H1 (cell line): ENCODE measurements at places on chromosomes 6 and 20. TPM values are rescaled to one million over a fixed set of nuclear protein-coding genes. Genes with fewer than 3 reads are reported as not detected.

The ITPA gene
- total RNA-seq: 80.9 and 94.0 TPM in 2 replicates

The CASS4 gene
- total RNA-seq: not detected in 2 replicates

The HLA-DQA2 gene
- total RNA-seq: not detected in 2 replicates

The OGFR gene
- 25.1 and 25.8 TPM in 2 replicates for total RNA-seq

The C6orf163 gene
- 0.90 and 1.5 TPM in 2 replicates for total RNA-seq

The LGSN gene
- 0.19 TPM in 1 of 2 replicates, not detected in the other for total RNA-seq

The TAB2 gene
- total RNA-seq: 57.4 and 63.0 TPM in 2 replicates

The GABRR1 gene
- total RNA-seq: 0.17 and 0.60 TPM in 2 replicates

The RAET1G gene
- total RNA-seq: not detected in 2 replicates

The MOG gene
- total RNA-seq: 0.31 and 0.86 TPM in 2 replicates

The CUTA gene
- 297 and 315 TPM in 2 replicates for total RNA-seq

The IL17A gene
- not detected in 2 replicates for total RNA-seq

The SLCO4A1 gene
- 18.2 and 18.5 TPM in 2 replicates for total RNA-seq

The CITED2 gene
- 89.1 and 97.1 TPM in 2 replicates for total RNA-seq

The ZFP57 gene
- 1.2 TPM in 2 replicates for total RNA-seq
